ENCODE measurements at places on chromosomes 1 and 21. TPM values are rescaled to one million over a fixed set of nuclear protein-coding genes. Genes with fewer than 3 reads are reported as not detected.

Gene SPRR3
- not detected for total RNA-seq

Gene CELA3A
- total RNA-seq = not detected

Gene PTTG1IP
- total RNA-seq = 631 TPM

Gene PTAFR
- total RNA-seq = not detected

Gene SELL
- total RNA-seq = 1.0 TPM

Gene GUCA2A
- not detected for total RNA-seq

Measured in articular chondrocyte of knee joint (primary cell).